ENCODE measurements at places on chromosomes 1 and 21.

DNA sequence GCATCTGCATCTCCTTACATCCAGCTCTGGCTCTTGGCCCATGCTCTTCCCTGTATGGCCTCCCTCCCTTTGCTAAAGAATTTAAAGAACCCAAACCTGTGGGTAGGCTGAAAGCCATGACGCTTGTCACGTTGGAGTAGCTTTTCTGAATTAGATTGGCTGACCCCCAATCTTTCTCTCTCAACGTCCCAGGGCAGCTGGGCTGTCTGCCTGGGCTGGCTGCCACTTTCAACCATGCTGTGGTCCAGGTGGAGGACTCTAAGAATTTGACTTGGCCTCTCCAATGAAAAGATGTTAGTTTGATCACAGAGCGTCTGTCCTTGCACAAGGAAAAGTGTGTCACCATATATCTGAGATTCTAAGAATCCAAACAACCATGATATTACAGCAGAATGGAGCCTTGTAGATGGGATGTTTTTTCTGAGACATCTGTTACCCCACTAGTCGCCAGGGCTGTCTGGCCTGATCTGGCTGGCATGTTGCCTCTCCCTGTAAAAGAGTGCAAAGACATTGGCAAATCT is 6.5 kb upstream of the IGSF3 start:
- no peak for DNase-seq

- no peak for DNase-seq
Measured at GRCh38 chr1:7781923-7782495, 2.1 kb upstream of the PER3 start.

DNA sequence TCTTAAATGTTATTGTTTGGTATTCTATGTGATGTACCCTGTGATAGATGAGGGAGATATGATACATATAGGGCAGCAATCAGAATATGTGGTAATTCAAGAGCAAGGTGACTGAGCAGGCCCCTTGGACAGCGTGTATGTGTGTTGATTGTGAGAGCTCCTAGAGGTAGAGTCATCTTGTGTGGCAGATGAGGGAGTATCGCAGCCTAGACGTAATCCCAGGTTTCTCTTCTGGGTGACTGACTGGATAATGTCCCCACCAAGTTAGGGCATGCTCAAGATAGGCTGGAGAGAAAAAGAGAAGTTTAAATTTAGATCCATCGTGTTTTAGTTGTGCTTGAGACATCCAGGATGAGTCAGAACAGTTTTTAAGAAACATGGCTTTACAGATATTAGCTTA is 185.3 kb downstream of the ZP4 start:
- no peak for DNase-seq

- no peak for DNase-seq
Measured at GRCh38 chr1:171434717-171435346, 50.5 kb upstream of the PRRC2C start.

GRCh38 chr1:235954306-235955283 is 87.9 kb upstream of the LYST start:
- DNase-seq = no peak

GRCh38 chr21:21233051-21233450 is 234.8 kb downstream of the NCAM2 start:
- no peak for DNase-seq

- no peak for DNase-seq
Measured at GRCh38 chr21:31526040-31526439, 133.5 kb upstream of the SOD1 start.

- DNase-seq = no peak
Measured at GRCh38 chr1:48704736-48705135, 72.0 kb downstream of the BEND5 start.

GRCh38 chr1:8870616-8871538 is 7.6 kb downstream of the ENO1 start:
- DNase-seq = no peak

- DNase-seq = no peak
Measured at GRCh38 chr1:84619383-84620102, 45.3 kb upstream of the CTBS start.

- DNase-seq = no peak
Measured at GRCh38 chr21:42568866-42569731, 55.4 kb downstream of the SLC37A1 start.

- no peak for DNase-seq
Measured at GRCh38 chr1:230235876-230236275, 168.8 kb downstream of the GALNT2 start.

DNA sequence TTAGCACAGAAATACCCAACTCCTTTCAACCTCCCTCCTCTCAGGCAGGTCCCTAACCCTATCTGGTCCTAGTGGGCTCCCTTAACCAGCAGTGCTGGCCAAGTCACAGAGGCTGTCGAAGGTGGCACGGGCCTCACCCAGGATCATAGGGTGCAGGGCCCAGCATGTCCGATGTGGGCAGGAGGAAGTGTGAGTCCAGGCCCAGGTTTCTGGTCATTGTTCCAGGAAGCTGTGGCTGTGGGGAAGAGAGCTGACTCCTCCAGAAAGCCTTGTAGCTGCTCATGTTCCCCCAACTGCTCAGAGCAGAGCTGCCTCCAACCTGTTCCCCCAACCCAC is 2.4 kb downstream of the CCDC17 start:
- no peak for DNase-seq

GRCh38 chr1:192968323-192968722 is 90.8 kb downstream of the UCHL5 start:
- no peak for DNase-seq

DNA sequence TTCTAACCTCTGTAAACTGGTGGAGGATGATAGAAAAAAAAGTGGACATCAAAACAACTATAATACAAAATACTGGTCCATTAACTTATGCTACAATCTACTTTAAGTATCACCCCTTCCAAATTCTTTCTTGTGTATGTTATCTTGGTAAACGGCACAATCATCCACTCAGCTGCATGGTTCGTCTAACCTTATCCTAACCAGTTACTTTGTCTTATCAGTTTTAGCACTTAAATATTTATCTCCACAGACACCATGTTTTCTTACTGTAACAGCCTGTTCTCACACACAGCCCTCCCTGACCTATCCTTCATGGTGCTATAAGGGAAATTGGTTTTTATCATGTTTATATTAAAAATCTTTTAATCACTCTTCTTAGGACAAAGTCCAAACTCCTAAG is 157.2 kb downstream of the PTGER3 start:
- DNase-seq = no peak

DNA sequence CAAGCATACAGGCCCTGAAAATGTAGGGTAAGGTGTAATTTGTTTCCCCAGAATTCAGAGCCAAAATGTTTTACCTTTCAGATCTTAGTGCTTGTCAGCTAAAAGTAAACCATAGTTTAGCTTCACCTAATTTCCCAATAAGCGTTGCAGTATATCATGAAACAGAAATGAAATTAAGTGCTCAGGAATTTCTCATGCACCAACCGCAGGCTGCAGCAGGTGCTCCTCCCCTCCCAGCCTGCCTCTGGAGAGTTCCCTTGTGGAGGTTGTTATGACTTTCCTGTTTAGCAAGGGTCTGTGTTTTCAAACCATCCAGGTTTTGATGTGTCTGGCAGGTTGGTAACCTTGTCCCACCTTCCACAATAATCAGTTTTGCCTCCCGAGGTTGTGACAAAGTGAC is 118.5 kb downstream of the HLX start:
- no peak for DNase-seq
